ENCODE measurements at places on chromosomes 6 and 20. TPM values are rescaled to one million over a fixed set of nuclear protein-coding genes. Genes with fewer than 3 reads are reported as not detected.

PTCHD4 gene
- total RNA-seq = not detected

KCNK16 gene
- total RNA-seq = not detected

AIF1 gene
- 177 TPM for total RNA-seq

TREM1 gene
- total RNA-seq = not detected

PREX1 gene
- total RNA-seq = 146 TPM

CNR1 gene
- total RNA-seq = not detected

- no peak for DNase-seq
Measured at GRCh38 chr6:21144928-21145327, 448.6 kb upstream of the SOX4 start.

GRCh38 chr20:5886788-5887187 is 63.5 kb downstream of the TRMT6 start:
- DNase-seq = no peak

DNA sequence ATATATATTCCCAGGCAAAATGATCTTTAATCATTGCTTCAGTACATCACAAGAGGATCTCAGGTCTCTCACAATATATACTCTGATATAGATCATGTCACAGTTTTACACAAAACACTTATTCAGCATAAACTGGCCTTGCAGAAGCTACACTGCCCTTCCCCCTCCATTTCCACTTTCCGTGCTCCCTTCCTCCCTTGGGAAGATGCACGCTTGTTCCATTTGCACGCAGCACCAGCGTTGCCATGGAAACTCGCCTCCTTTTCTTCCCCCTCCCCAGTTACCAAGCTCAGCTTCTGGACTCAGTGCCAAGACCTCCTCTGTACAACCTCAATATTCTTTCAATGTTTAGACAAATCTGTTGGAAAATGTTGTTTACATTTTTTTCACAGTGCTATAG is 154.6 kb downstream of the RFPL4B start:
- DNase-seq = no peak

- DNase-seq = no peak
Measured at GRCh38 chr6:52495922-52496321, 75.8 kb downstream of the EFHC1 start.

DNA sequence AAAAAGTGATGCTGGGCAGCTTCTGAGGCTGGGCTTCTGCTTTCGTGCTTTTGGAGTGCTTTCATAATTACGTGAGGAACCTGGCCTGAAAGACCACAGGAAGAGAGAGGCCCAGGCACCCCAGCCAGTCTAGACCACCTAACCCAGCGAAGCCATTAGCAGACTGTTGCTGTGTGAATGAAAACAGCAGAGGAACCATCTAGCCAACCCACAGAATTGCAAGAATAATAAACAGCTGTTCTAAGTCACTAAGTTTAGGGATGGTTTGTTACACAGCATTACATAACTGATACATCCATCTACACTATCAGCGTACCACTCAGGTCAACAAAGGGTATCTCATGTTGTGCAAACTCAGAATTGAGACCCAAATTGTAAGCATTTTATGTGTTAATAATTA is 34.5 kb downstream of the FGD2 start:
- DNase-seq = no peak

- DNase-seq = no peak
Measured at GRCh38 chr6:43702534-43703440, 15.2 kb upstream of the MRPS18A start.

DNA sequence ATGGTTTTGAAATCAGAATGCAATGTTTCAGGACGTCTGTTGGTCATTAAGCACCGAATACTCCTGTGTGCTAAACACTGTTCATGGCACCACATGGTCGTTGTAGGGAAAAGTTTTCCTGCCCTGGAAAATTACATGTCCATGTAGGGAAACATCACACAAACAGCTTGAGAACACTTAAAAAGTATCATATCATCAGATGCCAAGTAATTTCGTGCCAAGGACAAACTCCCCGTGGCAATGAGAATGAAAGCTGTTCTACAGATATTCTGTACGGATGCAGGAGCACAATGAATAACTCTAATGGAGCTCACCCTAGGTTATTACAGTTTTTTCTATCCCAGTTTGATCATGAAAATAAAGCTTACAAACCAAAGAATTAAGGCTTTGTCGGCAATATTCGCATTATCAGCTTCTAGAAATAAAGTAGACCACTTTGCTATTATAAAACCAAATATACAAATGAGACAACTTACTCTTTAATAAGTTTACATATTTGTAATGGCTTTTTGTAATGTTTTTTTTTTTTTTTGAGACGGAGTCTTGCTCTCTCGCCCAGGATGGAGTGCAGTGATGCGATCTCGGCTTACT is 4.6 kb upstream of the DST start:
- DNase-seq = no peak

GRCh38 chr6:138371720-138372119 is 6.0 kb upstream of the SMIM28 start:
- no peak for DNase-seq

DNA sequence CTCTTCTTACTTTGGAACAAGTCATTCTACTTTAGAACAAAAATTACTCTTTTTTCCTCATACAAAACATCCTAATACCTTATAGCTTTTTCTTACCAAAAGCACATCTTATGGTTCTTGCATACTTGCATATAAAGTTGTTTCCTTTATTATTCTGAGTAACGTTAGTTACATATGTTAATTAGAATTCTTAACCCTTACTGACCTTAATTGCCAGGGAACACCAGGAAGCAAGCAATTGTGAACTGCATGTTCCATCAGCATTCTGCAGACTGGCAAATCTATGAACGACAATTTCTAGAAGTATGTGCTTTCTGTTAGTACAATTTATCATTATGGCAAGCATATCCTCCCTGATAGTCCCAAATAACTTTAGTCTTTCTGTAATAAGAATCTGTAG is 831.0 kb downstream of the C6orf118 start:
- DNase-seq = no peak

- DNase-seq = no peak
Measured at GRCh38 chr6:112360498-112360897, 13.4 kb downstream of the RFPL4B start.

GRCh38 chr6:117237561-117237960 is 27.8 kb upstream of the VGLL2 start:
- DNase-seq = no peak

- no peak for DNase-seq
Measured at GRCh38 chr6:46888578-46888977, 33.2 kb downstream of the ADGRF5 start.

DNA sequence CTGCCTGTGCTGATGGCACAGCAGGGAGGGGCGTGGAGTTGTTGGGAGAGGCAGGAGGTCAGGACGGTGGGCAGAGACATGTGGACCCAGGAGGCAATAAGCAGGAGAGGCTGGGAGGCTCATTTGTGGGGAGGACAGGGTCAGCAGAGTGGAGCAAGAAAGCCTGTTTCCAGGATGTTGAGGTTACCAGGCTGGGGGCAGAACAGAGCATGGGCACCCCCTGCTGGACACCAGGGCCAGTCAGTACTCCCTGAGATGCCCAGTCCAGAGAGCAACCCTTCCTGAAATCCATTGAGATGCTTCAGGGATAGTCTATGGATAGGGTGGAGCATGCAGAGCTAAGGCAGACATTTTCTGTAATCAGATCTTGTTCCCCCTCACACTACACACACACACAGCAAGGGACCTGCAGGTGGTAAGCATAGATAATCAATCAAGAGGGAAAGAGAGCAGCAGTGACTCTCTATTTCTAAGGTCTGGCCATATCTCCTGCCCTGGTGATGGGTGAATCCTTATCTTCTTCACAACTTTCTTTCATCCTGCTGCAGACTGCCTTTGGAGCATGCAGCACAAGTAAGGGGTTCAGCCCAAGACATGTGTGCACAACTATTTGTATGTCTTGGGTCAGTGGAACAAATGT is 41.7 kb downstream of the MOCS1 start:
- peak; percentile 32 for DNase-seq

DNA sequence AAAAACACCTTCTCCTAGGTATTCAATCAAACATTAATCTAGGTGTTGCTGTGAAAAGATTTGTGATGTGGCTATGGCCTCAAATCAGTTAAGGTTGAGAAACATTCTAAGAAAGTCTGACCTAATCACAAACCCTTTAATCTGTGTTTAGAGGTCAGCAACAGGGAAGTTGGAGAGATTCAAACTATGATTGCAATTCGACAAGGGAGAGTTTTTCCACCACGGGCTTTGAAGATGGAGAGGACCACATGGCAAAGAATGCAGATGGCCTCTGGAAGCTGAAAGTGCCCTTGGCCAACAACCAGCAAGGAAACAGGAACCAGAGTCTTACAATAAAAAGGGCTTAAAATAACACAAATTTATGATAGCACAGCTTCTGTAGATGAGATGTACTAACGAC is 29.6 kb upstream of the LGSN start:
- no peak for DNase-seq

DNA sequence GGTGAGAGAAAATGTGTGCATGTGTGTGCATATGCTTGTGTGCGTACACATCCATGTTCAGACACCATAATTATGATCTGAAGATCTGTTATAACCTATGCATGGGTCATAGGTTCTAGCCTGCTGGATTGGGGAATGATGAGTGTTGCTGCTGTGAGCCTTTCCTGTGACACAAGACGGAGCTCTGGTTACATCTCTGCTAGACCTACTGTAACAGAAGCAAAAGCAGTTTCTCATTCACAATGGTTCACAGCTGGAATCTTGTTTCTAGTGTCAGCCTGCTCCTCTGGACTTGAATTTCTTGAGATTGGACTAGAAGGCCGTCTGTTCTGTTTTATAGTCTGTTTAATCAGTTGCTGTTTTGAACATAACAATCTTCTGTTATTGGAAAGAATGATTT is 40.1 kb downstream of the DEFB114 start:
- no peak for DNase-seq

- no peak for DNase-seq
Measured at GRCh38 chr6:93210908-93211307, 208.5 kb downstream of the EPHA7 start.

DNA sequence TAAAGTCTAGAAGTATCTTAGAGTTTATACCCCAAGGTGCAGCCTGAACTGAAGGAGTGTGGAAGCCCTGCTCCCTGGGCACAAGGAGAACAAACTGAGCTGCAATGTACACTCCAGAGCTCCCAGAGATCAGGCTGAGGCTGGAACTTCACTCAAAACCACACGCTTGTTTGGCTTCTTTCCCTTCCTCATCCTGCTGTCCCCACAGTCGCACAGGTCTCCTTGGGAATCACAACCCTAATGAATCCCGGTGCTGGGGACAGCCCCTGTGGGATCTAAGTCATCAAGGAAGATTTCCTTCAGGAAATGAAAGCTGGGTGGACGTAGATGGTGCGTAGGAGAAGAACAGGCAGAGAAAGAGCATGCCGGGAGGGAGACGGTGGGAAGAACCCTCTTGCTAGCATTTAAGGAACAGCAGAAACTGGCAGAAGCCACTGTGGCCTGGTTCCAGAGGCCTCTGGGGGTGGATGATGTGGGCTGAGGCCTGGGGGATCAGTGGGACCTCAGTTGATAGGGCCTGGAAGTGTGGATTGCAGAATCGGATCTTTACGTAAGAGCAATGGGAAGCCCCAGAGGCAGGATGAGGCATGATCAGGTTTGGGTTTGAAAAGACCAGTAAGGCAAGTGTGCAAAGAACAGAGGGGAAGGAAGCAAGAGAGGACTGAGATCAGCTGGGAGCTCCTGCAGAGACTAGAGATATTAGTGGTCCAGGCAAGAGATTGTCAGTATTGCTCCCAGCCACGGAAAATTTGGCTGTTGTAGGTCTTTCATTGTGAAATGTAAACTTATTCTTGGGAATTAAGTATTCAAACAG is 21.4 kb downstream of the CYP24A1 start:
- no peak for DNase-seq

DNA sequence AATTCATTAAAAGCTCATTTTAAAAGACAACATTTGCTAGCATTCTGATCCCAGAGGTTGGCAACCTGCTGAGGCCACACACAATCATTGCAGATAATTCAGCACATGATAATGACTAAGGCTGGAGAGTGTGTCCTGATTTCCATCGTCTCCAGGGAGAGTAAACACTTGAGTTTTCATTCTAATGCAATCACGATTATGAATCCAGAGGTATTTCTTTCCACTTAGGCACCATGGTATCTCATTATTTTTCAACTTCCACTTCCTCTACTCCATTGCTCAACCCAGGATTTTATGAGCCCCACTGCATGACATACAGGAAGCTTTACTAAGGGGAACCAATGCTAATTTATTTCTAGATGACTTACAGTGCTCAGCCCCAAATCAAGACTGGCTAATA is 273.8 kb upstream of the AGPAT4 start:
- DNase-seq = no peak

GRCh38 chr6:2132416-2132815 is 113.0 kb downstream of the GMDS start:
- DNase-seq = no peak

DNA sequence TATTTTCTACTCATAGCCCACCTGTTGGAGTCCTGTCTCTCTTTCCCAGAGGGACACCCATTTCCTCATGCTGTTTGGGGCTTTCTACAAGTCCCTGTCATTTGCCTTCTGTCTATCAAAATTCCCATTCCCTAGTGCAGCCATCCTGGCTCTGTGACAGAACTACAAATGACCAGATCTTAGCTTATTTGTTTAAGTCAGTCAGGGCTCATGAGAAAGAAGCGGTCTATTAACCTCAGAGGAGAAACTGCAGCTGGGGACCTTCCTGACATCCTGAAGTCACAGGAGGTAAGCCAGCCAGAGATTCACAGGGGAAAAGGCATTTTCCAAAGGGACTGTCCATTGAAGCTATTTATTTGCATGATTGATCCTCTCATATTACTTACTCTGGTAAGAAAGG is 1.7 kb upstream of the COL9A1 start:
- DNase-seq = no peak

DNA sequence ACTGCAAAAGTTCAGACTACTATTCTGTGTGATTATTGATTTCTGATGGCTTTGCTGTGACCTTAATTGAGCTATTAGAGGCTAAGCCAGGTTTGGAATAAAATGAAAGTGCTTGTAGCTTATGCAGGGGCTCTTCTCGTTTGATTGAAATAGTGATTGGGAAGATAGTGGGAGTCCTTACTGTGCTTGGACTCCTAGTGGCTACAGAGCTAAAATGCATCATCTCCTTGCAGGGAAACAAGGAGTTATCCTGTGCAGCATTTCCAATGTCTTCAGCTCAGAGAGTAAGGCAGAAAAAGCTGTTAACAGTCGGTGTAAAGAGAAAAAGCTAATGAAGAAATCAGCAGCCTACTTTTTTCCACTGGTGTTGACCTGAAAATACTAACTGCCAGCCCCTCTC is 173.5 kb downstream of the SLC35F1 start:
- no peak for DNase-seq

DNA sequence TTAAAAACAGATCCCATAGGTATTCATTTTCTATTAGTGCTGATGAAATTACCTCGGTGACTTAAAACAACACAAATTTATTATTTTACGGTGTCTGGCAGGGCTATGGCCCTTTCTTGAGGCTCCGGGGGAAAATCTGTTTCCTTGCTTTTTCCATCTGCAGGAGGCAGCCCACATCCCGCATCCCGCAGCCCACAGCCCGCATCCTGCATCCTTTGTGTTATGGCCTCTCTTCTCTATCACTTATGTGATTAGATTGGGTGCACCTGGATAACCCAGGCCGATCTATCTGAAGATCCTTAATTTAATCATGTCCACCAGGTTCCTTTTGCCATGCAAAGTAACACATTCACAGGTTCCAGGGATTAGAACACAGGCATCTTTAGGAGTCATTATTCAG is 407.8 kb downstream of the CDC5L start:
- no peak for DNase-seq

- DNase-seq = no peak
Measured at GRCh38 chr6:8739454-8739853, 304.1 kb upstream of the SLC35B3 start.

Data from activated CD8-positive, alpha-beta T cell treated with anti-CD3 and anti-CD28 coated beads, Interleukin-2, amount 10 ng/mL, durations not matched to agents 7 days and 5 days (primary cell).